Spleen (tissue), 13 donors: ENCODE measurements at places on chromosomes 6 and 20.
A peak's percentile ranks its signal among the peaks of the same experiment; 100 is the strongest.

GRCh38 chr6:133062696-133063306 is 178.4 kb upstream of the EYA4 start:
- no peak for DNase-seq

DNA sequence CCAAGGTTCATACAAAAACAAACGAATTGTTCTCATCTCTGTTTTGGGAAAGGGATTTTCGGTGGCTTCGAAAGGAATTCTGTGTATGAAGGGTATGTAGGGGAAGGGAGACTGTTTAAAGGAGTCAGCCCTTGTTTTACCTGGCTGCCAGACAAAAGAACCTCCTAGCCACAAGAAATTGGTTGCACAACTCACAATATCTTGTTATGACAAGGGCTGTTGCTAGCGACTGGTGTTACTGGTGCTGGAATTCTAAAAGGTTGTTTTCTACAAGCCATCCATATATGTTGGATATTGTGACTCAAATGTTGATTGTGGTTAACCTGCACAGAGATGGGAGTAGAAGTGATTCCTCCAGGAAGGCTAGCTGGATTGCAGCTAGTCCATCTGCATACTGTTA is 34.6 kb upstream of the CITED2 start:
- DNase-seq = no peak

GRCh38 chr6:41729624-41730023 is 5.8 kb downstream of the TFEB start:
- DNase-seq = peak; percentile 63

GRCh38 chr6:125099211-125100073 is 54.1 kb upstream of the TPD52L1 start:
- DNase-seq = peak; percentile 84

GRCh38 chr20:17558154-17558940 is 11.5 kb upstream of the DSTN start:
- no peak for DNase-seq

GRCh38 chr6:3530515-3530914 is 73.7 kb upstream of the SLC22A23 start:
- DNase-seq = no peak

DNA sequence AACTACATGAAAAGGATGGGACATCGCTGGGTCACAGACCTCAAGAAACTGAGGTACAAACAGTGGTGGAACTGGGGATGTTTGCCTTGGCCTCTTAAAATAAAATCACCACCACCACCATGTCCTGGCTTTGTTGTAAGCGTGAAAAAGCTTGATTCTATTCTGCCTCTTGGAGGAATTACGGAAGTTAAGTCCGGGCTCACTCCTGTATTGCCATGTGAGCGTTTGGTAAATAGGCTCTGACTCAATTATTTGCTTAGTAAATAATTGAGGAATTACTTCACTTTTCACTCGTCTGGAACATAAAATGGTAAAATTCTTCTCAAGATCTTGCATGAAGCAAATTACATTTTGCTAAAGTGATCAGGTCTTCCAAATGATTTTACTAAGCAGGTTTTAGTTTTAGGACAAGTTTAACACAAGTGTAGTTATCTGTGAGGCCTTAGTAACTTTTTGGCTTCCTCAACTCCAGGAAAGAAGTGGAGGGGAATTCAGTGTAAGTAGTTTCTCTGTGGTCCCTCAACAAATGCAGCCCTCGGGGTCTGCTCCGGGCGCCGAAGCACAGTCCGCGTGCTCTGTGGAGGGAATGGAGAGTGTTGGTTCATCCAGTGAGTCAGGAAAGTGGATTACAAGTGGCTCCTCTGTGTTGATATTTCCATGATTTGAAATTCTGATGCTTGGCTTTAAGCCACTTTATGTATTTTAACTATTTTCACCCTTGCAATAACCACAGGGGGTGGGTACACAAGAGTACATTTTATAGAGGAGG is 23.8 kb downstream of the IYD start:
- DNase-seq = no peak

DNA sequence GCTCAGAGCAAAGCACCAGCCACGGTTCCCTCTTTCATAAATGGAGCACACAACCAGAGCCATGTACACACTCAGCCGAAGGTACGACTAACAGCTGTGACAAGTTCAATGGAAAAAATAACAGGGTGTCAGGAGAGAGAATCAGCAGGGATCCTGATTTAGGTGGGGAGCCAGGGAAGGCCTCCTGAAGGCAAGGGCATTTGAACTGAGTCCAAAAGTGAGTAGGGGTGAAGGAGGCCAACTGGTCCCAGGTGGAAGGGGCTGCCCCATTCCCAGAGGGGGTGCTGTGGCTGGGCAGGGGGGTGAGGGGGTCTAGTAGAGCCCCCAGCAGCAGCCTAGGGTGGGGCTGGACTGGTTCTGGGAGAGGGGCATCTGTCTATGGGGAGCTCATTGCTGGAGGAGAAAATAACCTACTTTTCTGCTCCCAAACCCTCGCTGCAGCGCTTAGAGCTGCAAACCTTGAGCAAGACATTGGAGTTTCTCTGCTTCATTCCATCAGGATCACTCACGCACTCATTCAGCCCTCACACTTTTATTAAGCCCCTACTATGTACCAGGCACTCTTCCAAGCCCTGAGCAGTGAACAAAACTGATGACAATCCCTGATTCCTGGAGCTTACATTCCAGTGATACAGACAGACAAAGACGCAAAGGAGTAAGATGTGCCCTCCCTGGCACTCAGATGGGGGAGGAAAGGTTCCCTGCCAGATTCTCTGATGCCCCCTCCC is 113.5 kb downstream of the TOX2 start:
- peak; percentile 56 for DNase-seq

DNA sequence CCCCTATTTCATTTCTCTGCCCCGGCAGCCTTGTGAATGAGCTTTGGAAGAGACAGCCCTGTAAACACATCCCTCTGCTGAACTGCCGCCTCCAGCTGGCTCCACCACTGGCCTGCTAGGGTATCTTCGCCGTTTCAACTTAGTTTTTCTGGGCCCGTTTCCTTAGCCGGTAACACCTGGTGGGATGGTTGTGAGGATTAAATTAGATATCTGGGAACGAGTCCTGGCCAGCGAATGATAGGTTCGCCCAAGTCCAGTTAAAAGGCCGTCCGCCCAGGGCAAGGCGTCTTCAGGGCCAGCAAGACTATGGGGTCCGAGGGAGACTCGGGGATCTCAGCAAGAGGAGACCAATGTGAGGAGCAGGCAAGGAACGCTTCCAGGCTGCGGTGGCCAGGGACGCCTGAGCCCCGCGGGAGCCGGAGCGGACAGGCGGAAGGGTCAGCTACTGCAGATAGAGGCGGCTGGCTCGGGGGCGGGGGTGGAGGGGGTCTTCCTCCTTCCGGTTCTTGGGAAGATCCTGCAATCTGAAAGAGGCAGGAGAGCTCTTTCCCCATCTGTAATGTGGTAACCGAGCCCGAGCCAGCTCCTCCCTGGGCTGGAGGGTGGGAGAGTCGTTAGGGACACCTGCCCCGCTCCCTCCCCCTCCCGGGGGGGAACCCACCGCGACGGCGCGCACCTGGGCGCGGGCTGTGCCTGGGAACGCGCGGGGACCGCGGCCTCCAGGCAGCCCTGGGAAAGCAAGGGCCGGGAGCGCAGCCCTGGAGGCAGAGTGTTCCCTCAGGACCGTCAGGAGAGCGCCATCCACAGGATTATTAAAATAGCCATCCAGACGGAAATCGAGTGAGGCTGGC is 4.5 kb upstream of the PTCRA start:
- no peak for DNase-seq

- no peak for DNase-seq
These were observed 33.1 kb upstream of the MCUR1 start for GRCh38 chr6:13847326-13848050.
